ENCODE measurements at places on chromosomes 7 and 10. TPM values are rescaled to one million over a fixed set of nuclear protein-coding genes. Genes with fewer than 3 reads are reported as not detected.

The UPK3B gene
- 0.65 TPM for total RNA-seq

The NRG3 gene
- not detected for total RNA-seq

The PIK3AP1 gene
- 9.8 TPM for total RNA-seq

The TMEM178B gene
- 0.51 TPM for total RNA-seq

The OR6V1 gene
- total RNA-seq, result not detected

The RBM17 gene
- total RNA-seq, result 298 TPM

The BAG3 gene
- total RNA-seq, result 16.4 TPM

The CNPY1 gene
- not detected for total RNA-seq

The KNDC1 gene
- 0.25 TPM for total RNA-seq
